ENCODE measurements at places on chromosomes 11 and 22.
A peak's percentile ranks its signal among the peaks of the same experiment; 100 is the strongest.

DNA sequence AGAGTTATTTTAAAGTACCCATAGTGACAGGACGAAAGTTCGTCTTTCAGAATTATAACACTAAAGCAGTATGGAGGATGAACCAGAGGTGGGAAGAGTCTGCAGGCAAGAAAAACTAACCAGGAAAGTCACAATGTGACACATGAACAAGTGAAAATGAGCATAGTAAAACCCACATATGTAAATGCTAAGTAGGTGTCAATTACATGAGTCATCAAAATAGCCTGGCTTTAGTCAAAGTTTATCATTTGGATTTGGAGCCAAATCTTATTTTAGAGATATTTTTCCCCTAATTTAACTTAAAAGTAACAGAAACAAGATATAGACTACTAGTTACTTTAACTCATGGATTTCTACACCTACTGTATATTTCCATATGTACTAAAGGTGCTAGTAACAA is 159.8 kb downstream of the GRIA4 start:
- DNase-seq: no peak

- DNase-seq: no peak
Measured at GRCh38 chr22:22863001-22863400, 24.6 kb upstream of the IGLL5 start.

GRCh38 chr11:130623670-130624668 is 175.5 kb downstream of the ADAMTS15 start:
- DNase-seq: no peak

DNA sequence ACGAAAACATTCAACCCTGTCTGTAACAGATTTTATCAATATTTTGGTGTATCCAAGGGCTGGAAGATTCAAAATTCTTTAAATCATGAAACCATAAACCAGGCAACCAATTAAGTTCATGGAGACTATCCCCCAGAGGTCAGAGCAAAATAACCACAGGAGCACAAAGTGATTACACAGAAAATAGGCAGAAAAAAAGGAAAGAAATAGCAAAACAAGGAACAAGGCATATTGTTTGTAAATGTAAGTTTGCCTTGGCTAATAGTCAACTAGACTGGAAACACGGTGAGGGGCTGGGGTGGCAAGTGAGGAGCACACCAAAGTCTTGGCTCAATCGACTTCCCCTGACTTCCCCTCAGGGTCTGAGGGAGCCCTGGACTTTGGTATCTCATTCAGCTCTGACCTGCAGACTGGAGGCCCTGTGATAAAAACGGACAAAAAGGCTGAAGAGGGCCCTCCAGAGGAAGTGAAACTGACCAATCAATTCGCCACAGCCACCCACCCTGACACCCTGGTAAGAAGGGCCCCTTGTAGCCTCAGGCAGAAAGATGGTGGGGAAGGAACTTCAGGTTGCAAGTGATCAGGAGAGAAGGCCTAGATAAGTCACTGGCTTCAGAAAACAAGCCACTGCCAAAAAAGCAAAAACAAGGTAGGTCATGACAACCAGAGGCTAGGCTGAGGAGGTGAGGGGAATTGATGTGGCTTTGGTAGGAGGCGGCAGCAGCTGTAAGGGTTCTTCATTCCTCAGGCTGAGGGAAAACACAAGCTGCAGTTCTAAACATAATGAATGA is 1.8 kb downstream of the SIK3 start:
- DNase-seq: peak; percentile 27

GRCh38 chr11:35045236-35045820 is 93.6 kb upstream of the CD44 start:
- DNase-seq: peak; percentile 51

DNA sequence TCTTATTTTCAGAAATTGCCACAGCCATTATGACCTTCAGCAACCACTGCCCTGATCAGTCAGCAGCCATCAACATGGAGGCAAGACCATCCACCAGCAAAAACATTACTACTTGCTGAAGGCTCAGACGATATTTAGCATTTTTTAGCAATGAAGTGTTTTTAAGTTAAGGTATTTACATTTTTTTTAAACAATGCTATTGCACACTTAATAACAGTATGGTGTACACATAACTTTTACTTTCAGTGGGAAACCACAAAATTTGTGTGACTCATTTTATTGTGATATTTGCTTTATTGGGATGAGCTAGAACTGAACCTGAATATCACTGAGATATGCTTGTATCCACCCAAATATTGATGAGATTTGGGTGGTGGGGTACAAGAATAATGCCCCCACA is 110.9 kb downstream of the TSPAN18 start:
- no peak for DNase-seq

- no peak for DNase-seq
Measured at GRCh38 chr11:68160100-68160695, 39.0 kb upstream of the CHKA start.

DNA sequence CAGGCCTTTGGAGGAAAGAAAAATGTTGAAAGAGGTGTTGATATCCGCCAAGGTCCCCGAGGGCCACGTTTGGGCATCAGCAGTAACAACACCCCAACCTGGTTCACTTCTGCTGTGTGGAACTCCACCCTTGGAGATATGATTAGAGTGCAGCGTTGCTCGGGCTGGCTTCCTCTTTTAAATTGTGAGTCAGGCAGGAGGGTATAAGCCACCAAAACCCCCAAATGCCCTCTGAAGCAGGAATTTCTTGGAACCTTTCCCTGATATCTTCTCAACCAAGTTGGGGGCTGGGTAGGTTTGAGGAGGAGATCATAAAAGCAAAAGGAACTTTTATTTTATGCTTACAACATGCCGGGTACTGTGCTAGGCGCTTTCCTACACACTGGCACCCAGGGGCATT is 6.4 kb upstream of the C11orf96 start:
- no peak for DNase-seq

GRCh38 chr11:77101043-77101537 is 1.6 kb upstream of the OMP start:
- no peak for DNase-seq

- DNase-seq: no peak
Measured at GRCh38 chr11:10329935-10330334, 25.1 kb downstream of the ADM start.

DNA sequence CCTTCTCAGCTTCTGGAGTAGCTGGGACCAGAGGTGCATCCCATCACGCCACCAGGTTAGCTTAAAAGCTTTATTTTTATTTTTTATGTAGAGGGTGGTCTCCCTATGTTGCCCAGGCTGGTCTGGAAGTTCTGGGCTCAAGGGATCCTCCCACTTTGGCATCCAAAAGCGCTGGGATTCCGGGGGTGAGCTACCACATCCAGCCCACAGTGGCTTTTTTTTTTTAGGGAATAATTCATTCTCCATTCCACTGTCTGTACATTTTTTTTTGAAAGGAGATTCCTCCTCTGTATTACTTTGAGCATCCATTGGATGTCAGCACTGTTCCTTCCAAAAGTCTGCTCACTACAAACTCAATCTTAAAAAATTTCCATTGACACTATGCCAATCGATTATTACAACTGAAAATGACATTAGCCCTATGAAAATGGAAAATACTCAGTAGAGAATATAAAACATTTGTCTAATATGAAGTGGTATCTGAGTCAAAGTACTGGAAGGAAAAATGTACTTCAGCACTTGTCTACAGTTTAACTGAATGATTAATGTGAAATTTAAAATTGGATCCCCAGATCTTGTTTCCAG is 1.3 kb upstream of the LPXN start:
- DNase-seq: no peak

DNA sequence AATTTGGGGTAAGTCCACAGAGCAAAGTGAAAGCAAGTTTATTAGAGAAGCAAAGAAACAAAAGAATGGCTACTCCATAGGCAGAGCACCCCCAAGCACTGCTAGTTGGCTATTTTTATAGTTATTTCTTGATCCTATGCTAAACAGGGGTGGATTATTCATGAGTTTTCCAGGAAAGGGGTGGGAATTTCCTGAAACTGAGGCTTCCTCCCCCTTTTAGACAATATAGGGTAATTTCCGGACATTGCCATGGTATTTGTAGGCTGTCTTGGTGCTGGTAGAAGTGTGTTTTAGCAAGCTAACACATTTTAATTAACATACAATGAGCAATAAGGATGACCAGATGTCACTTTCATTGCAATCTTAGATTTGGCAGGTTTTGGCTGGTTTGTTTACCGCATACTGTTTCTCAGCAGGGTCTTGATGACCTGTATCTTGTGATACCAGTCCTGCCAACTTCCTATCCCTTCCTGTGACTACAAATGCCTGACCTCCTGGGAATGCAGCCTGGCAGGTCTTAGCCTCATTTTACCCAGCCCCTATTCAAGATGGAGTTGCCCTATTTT is 937 bp upstream of the C1QTNF6 start:
- no peak for DNase-seq

- DNase-seq: no peak
Measured at GRCh38 chr11:110878513-110878912, 166.3 kb upstream of the ARHGAP20 start.

DNA sequence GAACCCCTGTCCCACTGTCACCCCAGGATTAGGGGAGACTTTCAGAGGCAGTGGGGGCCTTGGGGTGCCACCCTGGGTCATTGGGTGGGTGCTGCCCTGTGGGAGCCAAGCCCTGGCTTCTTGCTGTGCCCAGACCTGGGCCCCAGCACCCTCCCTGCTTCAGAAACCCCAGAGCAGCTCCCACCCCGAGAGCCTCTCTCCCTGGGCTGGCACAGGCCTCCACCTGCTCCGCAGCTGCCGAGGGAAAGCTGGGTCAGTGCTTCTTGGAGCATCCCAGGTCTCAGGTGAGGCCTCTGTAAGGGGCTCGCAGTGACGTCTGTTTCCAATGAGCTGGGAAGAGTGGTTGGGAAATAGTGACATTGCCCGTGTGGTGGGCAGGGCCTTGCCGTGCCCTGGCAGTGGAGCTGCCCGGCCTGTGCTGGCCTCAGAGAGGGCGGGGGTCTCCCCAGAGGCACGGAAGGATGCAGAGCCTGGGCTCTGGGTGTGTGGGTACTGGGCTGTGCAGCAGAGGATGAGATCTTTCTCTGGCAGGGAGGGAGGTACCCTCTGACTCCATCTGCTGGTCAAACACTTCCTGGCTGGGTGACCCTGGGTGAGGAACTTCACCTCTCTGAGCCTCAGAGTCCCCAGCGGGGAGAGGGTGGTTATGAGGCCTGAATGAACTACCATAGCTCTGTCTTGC is 23.0 kb downstream of the C22orf23 start:
- no peak for DNase-seq

GRCh38 chr11:76810151-76810853 is 27.1 kb downstream of the TSKU start:
- no peak for DNase-seq

- peak; percentile 52 for DNase-seq
Measured at GRCh38 chr11:120210626-120211521, at the start of gene OAF. Gene OAF (plus strand): TSS chr11:120211032. CDS start chr11:120211280, 248 bp downstream.

DNA sequence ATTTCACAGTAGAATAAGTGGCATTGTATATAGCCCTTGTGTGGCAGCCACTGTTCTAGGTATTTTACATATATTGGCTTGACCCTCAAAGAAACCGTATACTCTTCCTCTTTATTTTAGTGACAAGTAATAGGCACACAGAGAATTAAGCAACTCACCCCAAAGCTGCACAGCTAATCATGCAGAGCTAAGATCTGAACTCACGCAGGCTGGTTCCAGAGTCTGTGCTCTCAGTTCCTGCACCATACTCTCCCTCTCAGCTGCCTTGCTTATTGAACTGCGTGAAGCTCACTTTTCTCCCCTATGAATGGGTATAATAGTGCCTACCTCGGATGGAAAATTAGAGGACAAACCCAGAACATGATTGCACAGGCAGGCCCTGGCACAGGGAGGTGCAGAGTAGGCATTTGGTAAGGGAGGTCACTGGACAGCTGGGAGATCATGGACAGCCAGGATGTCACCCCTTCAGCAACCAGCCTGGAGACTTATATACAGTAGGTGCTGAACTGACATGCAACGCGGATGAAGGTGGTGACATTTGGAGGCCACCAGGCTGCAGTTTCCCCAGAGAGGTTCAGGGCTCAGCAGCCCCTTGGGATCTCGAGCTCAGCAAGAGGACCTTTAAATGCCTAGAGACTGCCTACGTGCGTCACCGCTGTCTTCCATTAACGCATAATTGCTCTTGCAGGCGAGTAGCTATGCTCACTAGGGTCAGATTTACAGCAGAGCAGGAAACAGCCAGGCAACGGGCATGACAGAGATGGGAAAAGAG is 78.4 kb upstream of the TP53I11 start:
- DNase-seq: no peak

DNA sequence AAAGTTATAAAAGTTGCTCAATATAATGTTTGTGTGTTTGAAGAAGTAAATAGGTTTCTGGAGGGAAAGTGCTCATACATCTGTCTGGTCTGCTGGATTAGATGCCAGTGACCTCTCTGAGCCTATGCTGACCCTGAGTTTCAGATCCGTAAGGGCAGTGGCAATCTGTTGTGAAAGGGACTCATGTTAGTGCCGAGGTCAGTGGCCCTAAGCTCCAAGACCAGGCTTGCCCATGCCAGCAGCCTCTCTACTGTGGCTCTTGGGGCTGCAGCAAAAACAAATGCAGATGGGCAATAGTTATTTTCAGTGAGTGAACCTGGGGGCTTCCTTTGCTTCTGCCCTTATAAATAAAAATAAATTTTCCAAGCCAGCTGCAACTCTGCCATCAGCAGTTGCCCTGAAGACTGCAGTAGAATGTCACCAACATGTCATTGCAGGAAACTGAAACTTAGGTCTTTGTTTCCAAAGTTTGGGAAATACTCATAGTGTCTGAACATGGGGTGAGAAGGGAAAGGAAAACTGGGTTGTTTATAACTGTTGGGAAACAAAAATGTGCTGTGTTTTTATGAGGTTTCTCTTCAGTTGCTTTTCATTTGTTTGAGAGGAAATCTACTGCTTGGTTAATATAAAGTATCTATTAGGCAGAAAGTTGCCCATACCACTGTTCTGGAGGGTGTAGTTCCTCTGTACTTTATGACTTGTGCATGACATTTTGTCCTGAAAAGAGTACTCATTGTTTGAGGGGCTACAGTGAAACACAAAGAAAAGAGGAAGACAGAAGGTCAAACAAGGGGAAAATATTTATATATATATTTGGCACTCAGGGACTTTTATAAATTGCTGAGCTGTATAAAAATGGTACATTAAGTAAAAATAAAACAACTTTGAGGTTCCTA is 9.5 kb upstream of the MS4A4E start:
- DNase-seq: no peak

GRCh38 chr22:16955678-16956210 is 52.3 kb downstream of the GAB4 start:
- DNase-seq: no peak

- no peak for DNase-seq
Measured at GRCh38 chr22:19232623-19233022, 54.1 kb upstream of the SLC25A1 start.

DNA sequence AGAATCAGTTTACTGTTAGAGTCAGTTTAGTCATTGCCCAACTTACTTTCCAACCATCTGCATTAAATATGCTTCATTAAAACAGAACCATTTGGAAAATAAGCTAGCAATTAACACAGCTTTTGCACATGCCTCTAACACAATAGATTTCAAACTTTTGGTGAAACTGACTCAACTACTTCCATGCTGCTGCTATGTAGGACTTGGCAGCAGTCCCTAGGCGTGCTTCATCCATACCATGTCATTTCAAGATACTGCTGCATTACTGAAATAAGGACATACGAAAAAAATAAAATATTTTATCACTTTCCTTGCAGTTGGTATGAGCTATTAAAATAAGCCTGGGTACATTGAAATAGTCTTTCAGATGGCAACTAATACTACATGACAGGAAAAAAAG is 65.5 kb upstream of the SOX6 start:
- no peak for DNase-seq
